ENCODE measurements at places on chromosomes 4 and X.

- no peak for DNase-seq
Observed at GRCh38 chrX:148517176-148517575, 16.8 kb downstream of the AFF2 start.

DNA sequence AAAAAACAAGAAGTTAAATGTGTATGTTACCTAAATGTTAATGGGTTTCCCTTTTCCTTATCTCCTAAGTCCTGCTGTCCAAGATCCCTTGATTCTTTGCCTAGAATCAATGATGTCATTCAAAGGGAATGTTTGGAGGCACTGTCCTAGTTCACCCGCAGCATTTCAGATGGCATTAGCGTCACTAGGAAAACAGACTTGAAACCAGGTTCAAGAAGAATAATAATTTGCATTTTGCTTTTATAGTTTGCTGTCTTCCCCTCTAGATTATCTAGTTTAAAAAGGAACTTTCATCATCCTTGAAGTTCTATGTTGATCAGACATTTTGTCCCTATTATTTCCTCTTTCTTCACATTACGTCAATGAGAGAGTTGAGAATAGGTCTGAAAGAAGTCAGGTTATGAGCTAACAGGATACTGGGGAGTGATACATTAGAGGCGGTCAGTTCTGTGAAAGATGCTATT is 234.1 kb upstream of the PGRMC2 start:
- no peak for DNase-seq

GRCh38 chrX:68988865-68989264 is 160.0 kb downstream of the EFNB1 start:
- DNase-seq: no peak

DNA sequence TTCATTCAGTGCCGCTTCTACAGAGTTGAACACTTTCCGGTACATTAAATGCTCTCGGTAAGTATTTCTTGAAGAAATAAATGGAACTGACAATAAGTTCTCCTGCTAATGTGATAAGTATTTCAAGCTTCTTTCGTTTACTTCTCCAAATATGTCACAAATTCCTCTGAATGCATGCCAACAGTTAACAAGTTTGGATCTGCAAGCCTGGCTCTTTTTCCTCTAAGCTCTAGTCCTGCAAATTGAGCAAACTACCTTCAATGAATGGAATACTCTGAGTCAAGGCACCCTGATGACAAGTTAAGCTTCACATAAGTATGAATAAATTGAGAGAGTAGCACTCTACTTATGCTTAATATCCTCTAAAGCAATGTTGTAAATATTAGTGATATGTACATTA is 403.6 kb downstream of the PDGFC start:
- no peak for DNase-seq

DNA sequence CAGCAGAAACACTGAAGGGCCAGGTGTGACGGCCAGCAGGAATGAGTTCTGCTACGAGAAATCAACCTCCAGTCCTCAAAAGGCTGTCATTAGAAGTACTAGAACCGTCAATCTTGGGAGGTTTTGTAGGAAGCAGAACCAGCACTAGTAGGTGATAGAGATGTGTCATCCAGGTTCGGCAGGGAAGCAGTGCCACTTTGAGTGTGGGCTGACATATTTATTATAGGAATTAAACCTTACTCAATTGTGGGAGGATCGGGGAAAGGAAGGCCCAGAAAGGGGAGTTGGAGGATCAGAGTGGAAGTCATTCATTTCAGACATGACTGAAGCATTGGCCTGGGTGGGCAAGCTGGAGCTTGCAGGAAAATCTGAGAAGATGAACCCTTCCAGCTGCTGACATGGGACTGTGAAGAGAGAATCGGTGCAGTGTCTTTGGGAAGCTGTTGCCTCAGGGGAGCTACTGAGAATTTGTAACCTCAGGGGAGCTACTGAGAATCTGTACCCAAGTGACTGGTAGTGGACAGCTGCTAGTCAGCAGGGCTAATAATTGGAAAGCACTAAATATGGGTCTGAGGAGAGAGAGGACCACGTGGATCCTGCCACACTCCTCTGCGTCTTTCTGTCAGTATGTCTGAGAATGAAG is 177.4 kb downstream of the SPRY1 start:
- no peak for DNase-seq

GRCh38 chrX:82163701-82164100 is 961.8 kb downstream of the SH3BGRL start:
- no peak for DNase-seq

DNA sequence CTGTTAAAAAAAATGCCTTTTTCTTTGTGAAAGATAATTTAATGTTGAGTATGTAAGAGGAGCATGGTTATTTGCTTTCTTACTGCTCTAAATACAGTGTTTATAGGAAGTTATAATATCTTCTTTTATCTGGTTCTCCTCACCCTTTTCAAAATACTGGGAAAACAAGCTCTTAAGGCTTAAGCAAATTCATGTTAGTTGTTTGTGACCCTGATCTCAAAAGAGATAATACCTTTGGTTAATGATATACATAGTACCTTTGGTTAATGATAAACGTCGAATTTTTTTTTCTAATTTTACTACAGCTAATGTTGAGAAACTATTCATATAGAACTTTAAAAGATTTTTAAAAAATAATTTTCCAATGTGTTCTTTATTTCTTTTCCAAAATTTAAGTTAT is 180.1 kb downstream of the RAPGEF2 start:
- no peak for DNase-seq

- no peak for DNase-seq
Observed at GRCh38 chr4:70225824-70226223, at the start of gene FDCSP. Gene FDCSP, plus strand, starts transcription at chr4:70226124. Its CDS starts 5,071 bp downstream, at chr4:70231195.

DNA sequence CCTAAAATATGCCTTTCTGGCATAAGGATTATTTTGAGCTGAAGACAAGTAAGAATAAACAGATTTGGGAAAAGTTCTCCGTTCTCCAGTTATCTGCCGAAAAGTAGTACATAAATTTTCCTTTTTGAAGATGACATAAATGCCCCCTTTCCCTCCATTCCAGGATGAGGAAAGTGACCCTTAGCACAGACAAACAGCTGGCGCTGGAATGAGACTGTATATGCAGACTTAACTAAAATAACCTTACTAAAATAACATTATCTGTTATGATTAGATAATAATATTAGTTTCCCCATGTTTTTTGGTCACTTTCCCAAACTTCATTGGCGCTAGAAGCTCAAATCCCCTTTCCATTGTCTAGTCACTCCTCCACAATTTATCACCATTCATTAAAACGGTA is 21.5 kb downstream of the PDGFC start:
- no peak for DNase-seq

- DNase-seq: no peak
Observed at GRCh38 chr4:57672846-57673433, 562.8 kb upstream of the IGFBP7 start.

- no peak for DNase-seq
Observed at GRCh38 chrX:111133389-111133788, 37.4 kb downstream of the PAK3 start.

GRCh38 chr4:39114436-39114835 is 52.4 kb downstream of the KLHL5 start:
- DNase-seq: no peak

GRCh38 chrX:150870487-150871340 is 27.8 kb downstream of the CD99L2 start:
- DNase-seq: no peak

GRCh38 chrX:3119376-3119775 is 78.1 kb downstream of the ARSF start:
- DNase-seq: no peak

DNA sequence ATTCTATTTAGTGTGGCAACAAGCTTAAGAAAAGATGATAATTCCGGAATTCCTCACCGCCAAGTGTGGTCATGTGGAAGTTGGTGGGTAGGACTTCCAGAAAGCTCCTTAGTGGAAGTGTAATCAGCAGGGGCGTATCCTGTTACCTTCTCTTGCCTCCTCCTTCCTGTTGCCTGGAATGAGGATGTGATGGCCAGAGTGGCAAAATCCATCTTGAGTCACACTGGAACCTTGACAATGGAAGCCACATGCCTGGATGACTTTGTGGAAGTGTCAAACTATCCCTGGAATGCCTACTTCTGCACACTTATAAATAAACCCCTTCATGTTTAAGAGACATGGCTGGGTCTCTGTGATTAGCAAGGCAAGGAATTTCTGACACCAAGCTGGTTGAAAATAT is 191.0 kb downstream of the PRDM5 start:
- DNase-seq: no peak

- DNase-seq: no peak
Observed at GRCh38 chrX:17767734-17768133, 30.4 kb downstream of the SCML1 start.

GRCh38 chrX:66142351-66142750 is 21.7 kb upstream of the HEPH start:
- peak; percentile 25 for DNase-seq

DNA sequence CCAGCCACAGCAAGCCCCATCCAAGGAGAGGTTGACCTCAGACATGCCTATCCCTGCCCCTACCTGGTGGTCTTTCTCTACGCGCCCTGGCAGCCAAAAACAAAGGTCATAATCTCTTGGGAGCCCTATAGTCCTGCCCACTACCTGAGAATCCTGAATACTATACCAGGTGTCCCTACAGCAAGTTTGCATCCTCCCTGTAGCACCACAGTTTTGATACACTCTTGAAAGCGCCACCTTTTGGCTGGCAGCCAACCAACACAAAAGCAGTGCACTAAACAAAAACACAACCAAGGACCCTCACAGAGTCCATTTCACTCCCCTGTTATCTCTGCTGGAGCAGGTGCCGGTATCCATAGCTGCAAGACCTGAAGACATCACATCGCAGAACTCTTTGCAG is 523.8 kb upstream of the CPEB2 start:
- no peak for DNase-seq

GRCh38 chr4:88481537-88481936 is 24.6 kb downstream of the HERC5 start:
- no peak for DNase-seq

GRCh38 chrX:56130031-56130430 is 102.1 kb upstream of the KLF8 start:
- DNase-seq: no peak

- DNase-seq: no peak
Observed at GRCh38 chrX:30308263-30309138, 689 bp downstream of the NR0B1 start.

DNA sequence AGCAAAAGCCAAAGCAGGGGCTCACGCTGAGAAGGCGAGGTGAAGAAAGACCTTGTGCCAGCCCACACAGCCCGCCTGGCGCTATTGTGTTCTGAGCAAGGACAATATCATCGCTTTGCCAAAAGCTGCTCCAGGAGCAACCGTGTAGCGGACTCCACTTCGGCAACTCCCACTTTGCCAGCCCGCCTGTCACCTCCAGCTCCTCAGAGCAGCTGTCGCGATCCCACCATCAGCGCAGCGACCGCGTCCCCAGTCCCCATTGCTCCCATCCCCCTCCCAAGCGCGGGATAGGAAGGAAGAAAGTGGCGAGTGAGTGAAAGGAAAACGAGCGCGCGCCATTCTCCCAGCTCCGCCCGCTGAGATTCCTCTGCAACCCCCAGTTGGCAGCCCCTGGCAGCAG is 759 bp downstream of the ZC4H2 start:
- no peak for DNase-seq

DNA sequence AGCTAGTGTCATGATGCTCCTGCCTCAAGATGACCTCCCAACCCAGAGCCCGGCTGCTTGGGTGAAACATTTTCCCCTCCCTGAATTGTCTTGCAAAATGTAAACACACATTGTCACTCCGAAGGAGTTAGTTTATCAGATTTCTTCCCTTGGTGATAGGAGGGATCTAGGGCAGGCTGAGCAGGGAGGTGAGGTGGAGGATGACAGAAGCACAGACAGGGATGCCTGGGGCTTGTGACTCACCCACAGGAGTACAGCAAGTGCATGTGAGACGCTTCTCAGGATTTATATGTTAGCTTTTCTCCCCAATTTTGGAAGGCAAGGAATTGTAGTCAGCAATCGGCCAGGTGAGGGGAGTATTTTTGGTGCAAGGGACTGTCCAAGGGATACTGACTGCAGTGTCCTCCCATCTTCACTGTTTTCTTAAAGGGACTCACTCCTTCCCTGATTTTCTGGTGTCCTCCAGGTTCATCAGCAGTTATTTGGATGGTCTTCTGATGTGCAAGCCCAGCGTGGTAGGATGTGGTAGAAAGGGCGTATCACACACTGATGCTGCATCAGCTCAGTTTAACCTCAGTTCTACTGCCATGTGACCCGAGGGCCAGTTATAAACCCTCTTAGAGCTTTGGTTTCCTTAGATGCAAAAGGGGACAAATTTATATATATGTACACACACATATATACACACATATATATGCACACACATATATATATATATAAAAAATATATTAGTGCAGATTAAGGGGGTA is 46.2 kb upstream of the IGFBP7 start:
- no peak for DNase-seq

DNA sequence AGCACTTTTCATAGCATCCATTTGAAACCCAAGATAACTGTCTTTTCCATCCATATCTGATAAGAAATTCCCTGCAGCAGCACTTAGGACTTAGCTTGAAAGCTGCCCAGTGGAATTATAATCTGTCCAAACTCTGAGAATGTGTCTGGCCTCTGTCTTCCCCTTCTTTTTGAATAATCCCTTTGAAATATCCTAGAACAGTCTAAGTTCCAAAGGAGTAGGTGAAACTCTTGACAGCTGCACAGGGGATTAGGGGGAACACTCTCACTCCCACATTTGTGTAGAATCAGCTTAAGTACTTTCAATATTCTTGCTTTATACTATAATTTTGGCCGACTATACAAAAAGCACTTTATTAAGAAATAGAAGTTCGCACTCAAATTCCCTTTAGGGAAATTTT is 157.7 kb downstream of the PAPSS1 start:
- DNase-seq: no peak

DNA sequence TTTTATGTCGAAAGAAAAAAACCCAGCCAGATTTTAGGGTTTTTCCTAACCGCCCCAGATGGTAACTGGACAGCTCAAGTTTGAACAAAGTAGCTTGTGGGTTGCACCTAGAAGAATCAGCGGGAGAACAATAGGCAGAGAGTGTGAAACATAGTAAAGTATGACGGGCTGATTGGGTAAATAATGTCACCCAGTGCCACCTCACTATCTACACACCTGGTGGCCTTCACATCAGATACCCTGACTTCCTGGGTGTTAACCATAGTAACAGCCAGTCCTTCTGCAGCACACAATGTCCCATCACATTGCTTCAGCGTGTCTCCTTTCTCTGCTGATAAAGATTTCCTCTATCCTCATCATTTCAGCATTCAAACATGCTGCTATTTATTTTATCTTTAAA is 159.1 kb upstream of the HS3ST1 start:
- no peak for DNase-seq

DNA sequence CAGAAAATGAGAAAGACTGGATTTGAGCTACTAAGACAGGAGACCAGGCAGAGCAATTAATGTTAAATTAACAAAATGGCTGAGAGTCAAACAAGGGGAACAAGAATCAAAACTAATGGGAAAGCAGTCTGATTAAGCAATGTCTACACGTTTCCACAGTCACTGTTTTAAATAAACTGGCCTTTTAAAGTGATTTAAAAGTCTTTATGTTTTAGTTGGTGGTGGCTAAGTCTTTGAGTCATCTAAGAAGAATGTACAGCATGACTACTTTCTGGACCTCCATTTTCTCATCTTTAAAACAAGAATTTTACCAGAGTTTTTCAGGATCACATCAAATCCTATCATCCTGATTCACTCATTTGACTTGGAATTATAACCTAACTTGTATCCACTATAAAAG is 233.8 kb downstream of the ENOX2 start:
- no peak for DNase-seq
